ENCODE measurements at places on chromosomes 4 and X.

DNA sequence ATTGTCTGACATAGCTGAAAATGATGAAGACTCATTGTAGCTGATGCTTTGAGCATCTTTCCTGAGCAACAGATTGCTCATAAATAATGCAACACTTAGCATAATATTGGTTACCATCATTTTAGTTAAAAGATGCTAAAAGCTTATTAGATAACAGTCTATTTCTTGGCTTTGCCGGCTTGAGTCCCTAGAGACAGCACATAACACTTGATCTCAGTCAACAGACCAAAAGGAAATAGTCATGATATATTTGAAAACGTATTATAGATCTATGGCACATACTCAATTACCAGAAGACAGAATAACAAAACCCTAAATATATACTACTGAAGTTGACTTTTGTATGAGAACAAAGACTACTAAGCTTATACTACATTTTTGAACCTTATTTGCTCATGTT lies 846.7 kb upstream of the EPHA5 start:
- no peak for DNase-seq

GRCh38 chr4:36274158-36274557 lies 7.3 kb upstream of the DTHD1 start:
- DNase-seq, result no peak

- DNase-seq, result no peak
These were observed 359.0 kb upstream of the ATOH1 start for GRCh38 chr4:93469560-93469959.

DNA sequence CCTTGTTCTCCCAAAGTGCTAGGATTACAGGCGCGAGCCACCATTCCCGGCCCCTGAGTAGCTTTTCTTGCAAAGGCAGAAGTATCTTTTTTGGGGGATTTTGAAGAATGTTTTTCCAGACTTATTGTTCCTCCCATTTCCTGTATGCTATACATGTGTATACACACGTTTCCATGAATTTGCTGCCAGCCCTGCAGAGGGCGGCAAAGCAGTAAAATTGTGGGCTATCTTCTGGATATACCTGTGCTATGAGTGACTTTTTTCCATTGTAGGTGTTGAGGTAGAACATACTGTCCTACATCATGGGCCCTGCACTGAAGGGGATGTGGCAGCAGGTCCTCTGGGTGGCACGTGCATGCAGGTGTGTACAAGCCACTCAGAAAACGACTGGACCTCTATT lies 16.9 kb upstream of the MED28 start:
- peak; percentile 2 for DNase-seq

GRCh38 chr4:146585761-146586333 lies 52.8 kb upstream of the POU4F2 start:
- peak; percentile 20 for DNase-seq

DNA sequence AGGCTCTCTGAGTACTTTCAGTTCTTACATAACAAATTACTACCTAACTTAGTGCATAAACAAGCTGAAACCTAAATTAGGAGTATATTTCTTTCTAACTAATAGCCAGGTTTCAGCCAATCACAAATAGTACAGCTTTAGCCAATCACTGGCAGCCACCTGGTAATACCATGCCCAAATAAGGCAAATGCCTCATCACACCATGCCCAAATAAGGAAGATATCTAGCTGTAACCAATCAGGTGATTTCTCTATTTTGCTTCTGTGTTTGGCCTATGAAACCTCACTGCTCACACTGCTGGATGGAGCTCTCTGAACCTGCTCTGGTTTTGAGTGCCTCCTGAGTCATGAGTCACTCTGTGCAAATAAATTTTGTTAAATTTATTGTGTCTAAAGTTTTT lies 113.5 kb downstream of the DDIT4L start:
- DNase-seq, result no peak

DNA sequence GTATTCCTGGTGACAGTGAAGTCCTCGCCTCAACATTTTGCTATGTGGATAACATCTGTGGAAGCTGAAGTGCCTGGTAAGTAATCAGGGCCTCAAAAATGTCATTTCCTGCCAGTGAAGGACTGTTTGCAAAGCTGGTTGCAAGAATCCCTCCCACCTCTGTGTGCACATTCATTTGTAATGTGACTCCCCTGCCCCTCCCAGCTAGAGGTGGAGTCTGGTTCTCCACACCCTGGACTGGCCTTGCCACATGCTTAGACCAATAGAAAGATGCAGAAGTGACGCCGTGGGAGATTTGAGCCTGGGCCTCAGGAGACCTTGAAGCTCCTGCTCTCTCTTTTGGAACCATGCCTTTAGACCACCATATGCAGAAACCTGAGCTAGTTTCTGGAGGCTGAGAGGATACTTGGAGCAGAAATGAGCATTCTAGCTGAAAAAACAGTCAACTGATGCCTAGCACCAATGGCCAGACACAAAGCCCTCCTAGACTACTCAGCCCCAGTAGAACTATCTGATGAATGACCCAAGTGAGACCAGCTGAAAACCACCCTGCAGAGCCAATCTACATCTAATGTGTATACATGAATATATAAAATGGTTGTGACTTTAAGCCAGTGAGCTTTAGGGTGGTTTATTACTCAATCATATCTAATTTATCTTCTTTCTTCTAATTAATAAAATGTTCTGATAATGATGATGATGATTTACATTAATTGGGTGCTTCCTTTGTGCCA lies 47.8 kb upstream of the CRMP1 start:
- no peak for DNase-seq
